ENCODE measurements at places on chromosomes 1 and 21.

DNA sequence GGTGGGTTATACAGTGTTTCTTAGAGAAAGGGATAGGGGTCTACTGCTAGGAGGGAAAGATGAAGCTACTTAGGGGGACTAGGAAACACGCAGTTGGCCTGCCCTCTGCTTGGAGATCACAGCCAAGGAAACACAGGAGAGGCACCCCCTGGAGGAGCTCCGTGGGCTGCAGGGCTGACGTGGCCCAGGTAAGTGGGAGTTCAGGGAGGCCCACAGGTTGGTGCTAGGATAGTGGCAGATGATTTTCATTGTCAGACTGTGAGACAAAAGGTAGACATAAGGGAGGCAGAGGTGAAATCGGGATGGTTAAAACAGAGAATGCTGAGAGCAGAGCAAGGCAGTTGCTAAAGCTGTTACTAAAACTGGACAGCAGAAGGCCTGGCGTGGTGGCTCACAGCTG lies 463.0 kb downstream of the DSCAM start:
- DNase-seq, result no peak

GRCh38 chr1:33429856-33430691 lies 821 bp downstream of the PHC2 start:
- no peak for DNase-seq

DNA sequence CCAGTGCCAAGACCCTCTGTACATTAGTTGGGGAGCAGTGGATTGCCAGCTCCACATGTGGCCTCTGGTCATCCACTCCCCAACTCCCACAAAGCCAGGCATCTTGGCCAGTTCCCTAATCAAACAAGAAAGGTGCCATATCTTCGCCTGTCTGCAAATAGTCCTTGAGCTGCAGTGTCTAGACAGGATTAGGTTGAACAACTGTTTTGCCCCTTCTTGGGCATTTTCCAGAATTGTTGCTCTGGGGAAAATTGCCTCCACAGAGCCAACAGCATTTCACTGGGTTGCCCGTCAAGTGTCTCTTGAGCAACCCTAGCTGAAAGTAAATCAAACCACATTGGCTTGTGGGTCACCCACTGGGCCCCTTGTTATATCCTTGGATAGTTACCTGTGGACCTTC lies 109.3 kb downstream of the GDAP2 start:
- DNase-seq, result no peak

DNA sequence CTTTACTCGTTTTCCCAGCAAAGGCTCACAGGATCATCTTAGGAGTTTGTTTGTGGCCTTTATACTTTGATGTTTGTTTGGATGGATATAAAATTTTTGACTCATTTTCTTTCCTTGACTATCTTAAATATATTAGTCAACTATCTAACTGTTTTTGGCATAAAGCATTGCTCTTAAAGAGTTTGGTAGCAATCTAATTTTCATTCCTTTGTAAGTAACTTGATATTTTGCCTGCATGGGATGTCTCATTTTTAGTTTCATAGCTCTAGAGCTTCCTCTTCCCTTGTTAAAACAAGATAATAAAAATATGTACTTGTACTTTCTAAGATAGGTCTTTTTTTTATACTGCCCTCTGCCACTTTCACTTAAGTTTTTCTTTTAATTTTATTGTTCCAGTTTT lies 161.9 kb downstream of the MAGI3 start:
- DNase-seq, result no peak

DNA sequence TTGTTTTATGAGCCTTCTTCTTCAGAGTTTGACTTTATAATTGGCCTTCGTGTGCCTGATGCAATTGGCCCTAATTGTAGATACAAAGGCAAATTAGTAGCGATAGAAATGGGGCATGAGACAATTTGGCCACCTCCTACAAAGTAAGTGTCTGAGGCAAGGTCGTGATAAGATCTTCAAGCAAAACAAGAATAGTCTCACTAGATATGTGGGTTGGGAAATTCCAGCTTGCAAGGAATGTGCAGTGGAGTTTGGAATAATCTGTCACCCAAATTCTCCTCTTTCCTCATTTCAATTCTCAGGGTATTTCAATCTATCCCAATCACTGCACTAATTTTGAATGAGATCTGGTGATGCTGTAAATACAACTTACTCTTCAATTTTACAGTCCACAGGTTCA lies 11.4 kb upstream of the TSNAX start:
- DNase-seq, result no peak

GRCh38 chr1:11475748-11476147 lies 3.2 kb upstream of the DISP3 start:
- no peak for DNase-seq

- DNase-seq, result no peak
Measured at GRCh38 chr1:163069142-163069541, at the start of gene RGS4. TSS of gene RGS4 (plus strand) at chr1:163069361. CDS start at chr1:163069485, 124 bp downstream.

GRCh38 chr1:97041026-97041425 lies 319.4 kb downstream of the PTBP2 start:
- DNase-seq, result no peak

DNA sequence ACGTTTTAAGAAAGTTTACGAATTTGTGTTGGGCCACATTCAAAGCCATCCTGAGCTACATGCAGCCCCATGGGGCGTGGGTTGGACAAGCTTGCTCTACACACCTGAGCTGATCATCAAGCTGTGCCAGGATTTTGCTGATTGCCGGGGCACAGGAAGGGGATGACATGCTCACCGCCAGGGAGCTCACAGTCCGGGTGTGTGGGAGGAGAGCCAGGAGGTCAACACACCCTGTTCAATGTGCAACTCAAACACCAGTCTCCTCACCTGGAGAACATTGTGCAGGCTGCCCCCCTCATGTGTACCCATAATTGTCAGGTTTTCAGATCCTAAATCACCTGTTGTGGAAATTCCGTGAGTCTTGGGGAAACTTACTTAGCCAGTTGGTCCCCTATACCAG lies 969 bp downstream of the CYP4A11 start:
- DNase-seq, result no peak

GRCh38 chr1:25246600-25247023 lies 642 bp downstream of the RSRP1 start:
- no peak for DNase-seq

- DNase-seq, result no peak
Measured at GRCh38 chr1:202029171-202029665, 18.8 kb downstream of the ELF3 start.

DNA sequence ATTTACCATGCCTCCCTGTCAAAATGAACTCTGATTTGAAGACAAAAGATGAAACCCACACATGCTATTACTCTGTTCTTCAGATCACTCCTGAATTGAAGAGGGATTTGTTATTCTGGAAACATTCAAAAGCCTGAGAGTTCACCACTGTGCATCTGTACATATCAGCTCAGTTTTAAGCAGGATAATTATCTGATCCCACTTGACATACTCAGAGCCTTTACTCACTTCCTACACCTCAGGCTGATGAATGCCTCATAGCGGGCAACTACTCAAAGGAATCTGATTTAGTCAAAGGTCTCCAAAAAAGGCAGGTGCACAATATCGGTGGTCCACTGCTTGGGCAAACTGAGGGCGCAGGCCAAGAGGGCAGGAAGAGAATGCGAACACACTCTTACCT lies 47.5 kb upstream of the LPAR3 start:
- DNase-seq, result no peak

DNA sequence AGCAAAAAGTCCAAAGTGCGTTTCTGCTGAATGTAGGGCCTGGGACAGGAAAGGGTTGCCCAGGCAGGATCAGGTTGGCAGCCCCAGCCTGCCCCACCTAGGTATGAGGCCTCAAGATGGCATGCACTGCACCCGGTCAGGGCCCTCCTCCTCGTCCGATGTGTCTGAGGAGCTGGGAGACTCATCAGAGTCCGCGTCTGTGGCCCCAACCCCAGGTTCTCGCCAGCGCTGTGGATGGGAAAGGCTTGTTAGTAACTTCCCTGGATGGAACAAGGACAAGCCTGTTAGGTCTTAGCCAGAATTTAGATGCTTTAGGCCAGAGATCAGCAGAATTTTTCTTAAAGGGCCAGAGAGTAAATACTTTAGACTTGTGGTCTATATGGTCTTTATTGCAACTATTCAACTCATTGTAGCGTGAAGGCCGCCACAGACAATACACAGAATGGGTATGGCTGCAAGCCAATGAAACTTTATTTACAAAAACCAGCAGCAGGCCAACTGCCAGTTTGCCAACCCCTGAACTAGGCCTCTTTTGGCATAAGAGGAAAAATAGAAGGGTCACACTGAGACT lies 12.4 kb downstream of the PEA15 start:
- DNase-seq, result no peak

- no peak for DNase-seq
Measured at GRCh38 chr1:8347635-8348034, 29.7 kb downstream of the SLC45A1 start.

- DNase-seq, result no peak
Measured at GRCh38 chr1:103516693-103517092, 8.8 kb upstream of the RNPC3 start.

DNA sequence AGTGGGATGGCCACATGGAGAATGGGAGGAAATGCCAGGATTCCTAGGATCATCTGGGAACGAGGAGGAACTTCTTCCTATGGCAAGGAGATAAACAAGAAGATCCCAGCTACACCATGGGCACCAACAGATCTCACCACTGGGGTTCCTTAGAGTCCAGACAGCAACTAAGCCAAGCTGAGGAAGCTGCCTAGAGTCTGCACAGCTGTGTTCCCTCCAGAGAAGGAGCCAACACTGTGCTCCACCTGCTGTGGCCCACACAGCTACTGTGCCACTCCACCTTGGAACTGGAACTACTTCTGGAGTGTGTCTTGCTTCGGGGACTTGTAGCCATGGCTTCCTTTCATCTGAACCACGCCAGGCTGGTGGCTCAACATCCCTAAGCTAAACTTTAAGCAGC lies 6.0 kb downstream of the IFNAR1 start:
- no peak for DNase-seq

DNA sequence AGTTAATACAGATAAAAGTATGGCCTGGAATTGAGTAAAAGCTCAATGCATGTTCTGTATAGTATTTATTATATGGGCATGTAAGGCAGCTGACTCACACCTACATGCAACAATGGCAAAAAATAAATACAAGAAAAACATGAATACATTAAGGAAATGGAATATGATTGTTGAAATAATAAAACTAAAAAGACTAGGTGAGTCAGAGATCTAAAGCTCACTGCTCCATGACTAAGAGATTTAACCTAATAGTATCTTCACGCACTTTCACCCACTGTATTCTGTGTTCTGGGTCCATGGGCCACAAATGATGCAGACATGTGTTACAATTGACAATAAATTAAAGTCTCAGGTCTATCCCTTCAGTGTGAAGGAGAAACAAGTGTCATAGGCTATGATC lies 607.0 kb downstream of the AGBL4 start:
- DNase-seq, result no peak

DNA sequence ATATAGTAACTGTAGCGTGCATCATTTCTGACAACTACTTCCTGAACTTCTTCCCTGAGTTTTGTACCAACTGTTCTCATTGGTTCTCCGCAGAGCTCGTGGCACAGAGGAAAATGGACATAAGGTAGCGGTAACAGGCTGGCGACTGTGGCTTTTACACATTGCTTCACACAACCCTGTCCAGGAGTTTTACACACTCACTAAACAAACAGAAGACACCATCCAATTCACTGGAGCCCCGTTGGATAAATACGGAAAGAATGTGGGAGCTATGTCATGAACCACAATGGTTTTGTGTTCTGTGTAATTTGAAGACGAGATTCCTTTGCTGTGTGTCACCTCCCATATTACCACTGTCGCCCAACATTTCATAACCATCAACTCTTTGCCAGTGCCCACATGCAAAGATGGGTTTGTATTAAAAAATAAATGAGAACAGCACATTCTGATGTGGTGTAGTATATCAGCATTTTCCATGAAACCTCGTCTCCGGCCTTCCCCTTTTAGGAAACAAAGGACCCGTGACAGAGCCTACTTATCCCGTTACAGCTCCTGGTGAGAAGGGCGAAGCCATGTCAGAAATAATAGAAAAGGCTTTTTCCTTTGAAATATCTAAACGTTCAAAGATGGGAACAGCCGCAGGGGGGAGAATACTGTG lies 47.4 kb upstream of the ENAH start:
- no peak for DNase-seq

- DNase-seq, result no peak
Measured at GRCh38 chr1:172391976-172392375, 28.5 kb upstream of the C1orf105 start.

- DNase-seq, result no peak
Measured at GRCh38 chr1:33719326-33719725, 144.6 kb upstream of the HMGB4 start.

- DNase-seq, result no peak
Measured at GRCh38 chr1:209825591-209826434, 2.0 kb upstream of the UTP25 start.

DNA sequence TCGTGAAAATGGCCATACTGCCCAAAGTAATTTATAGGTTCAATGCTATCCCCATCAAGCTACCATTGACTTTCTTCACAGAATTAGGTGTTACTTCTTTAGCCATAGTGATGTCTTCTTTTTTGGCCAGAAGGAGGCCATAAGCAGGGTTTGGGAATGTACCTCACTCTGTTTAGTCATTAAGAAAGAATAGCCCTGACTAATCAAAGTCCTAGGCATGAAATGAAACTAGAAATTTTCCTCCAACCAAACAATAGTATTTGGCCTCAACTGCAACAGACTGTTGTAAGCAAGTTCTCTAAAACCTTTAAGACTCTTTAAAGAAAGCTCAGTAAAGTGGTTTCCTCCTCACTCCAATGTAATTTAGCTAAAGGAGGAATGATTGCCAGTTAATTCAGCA lies 163.9 kb downstream of the AKT3 start:
- no peak for DNase-seq

GRCh38 chr1:111571987-111572386 lies 47.6 kb upstream of the RAP1A start:
- DNase-seq, result no peak

DNA sequence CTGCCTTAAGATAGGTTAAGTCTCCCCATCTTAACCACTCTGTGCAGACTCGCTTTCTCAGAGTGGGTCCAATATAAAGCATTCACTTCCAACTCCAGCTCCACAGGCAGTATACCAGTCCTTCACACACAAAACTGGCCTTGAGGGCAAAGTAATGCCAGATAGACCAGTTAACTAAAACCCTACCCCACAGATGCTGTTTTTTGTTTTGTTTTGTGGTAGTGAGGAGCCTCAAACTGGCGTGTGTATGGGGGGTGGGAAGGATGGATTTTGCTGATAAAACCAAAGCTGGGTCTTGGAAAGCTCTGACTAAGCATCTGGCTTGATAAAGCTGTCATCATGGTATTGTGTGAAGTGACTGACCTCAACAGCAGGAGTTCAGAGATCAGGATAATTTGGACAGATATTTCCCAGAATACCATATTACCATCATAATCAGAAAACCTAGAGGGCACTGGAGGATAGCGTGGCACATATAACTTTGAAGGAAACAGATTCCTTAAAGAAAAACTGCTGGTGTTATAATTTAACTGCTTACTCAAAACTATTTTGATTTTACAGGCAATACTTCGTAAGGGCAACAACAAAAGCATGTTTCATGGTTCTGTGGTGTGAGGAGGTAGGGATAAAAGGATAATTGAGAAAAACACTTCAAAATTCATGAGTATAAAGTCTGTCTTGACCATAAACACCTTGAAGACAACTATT lies 29.6 kb upstream of the CPLANE2 start:
- DNase-seq, result no peak

Data from stimulated activated CD8-positive, alpha-beta memory T cell treated with anti-CD3 and anti-CD28 coated beads, Interleukin-4, amount 100 ng/mL, for 4 hours (primary cell).